ENCODE measurements at places on chromosomes 7 and 10.

DNA sequence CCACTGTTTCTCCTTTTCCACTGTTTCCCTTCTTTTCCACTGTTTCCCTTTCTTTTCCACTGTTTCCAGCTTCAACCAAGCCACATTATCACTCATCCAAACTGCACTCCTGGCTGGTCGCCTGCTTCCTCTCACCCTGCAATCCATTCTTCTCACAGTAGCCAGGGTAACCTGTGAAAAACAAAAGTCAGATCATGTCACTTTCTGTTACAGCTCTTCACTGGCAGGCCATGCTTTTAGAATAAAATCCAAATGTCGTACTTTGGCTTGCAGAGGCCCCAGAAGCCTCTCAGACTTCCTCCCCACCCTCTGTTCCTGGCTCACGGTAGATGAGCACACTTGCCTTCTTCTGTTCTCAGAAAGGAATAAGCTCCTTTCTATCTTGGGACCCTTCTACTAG, 33.9 kb downstream of the STARD3NL start:
- DNase-seq: no peak

DNA sequence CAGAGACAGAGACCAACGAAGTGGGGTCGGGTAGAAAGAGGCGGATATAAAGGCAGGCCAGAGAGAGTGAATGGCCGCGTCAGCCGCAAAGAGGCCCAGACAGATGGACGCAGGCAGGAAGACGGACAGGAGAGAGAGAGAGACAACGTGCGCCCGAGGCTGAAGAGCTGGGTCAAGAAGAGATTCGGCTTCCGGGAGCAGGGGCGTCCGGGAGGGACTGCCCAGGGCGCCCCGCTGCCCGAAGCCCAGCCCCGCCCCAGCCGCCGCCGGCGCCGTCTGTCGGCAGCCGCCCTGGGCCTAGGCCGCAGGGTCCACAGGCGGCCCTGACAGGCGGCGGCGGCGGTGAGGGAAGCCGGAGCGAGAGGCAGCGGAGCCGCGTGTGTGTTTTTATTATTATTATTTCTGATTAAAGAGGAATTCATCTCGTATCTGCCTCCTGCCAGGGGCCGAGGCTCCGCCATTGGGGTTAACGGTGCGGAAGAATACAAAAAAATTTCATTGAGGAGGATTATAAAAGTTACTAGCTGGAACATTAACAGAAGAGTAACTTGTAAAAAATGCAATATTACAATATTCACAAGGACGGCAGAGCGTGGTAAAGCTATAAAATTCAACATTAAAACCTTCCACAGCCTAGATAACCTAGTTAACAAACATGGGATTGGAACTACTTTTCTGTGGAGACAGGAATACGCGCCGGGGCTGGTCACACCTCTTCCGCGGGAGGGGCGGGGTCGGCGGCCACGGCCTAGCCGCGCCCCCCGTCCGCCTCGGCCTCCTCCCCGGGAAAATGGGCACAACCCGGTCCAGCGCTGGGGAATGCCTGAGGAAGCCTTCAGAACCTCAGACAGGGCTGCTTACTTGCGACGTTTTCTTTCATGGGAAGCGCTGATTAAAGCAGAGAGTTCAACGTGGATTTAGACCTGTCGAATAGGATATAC, 29.7 kb upstream of the PAX2 start:
- no peak for DNase-seq

DNA sequence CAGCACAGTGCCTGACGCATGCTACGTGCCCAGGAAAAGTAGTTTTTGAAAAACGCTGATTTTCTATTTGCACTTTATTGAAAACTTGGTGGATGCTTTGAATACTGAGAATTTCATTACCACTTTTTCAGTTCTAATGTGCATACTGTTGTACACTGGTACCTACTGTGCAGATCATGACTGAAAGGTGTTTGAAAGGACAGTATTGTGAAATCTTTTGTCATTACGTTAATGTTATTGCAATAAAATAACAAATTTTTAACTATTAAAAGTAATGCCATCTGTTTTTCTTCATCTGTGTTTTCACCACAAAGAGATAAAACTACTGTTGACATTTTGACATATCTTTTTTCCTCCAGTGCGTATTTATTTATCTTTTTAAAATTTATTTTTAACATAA, 42.1 kb downstream of the CNNM2 start:
- DNase-seq: no peak

DNA sequence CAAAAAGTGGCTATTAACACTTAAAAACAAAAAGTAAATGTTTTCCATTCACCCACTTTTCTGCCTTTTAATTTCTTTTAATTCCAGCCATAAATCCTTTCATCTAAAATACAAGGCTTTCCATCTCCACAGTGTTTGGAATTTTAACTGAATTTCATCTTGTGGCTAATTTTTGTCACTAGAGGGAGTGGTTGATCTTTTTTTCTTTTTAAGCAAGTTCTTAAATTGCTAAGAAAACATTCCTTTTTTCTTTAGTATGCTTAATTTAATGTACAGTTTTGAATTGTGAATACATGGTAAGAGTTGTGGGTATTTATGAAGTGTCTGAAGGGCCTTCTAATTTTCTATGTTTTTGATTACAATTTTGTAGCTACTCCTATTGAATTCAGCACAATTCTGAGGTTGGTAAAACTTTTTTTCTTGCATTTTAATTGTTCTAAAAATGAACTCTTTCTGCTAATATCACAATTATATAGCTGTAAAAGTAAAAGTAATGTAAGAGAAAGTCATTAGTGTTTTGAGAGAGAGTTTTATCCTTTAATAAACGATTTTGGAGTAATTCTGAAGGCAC, 54.9 kb upstream of the ANK3 start:
- no peak for DNase-seq

DNA sequence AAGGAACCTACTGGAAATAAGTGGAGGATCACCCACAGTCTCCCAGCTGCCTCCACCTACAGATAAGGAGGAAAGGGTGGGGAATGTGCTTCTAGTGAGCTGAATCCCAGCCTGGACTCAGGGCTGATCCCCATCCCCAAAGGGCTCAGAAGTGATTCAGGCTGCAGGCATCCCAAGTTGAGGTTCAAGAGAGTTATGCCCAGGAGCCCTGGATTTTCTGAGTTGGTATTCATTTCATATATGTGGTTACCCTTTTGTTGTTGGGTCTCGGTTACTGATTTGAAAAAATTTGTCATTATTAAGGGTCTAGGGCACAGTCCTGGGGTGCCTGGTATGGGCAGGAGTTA, 30.0 kb upstream of the SRGN start:
- DNase-seq: no peak

GRCh38 chr10:29816801-29817558, 182.2 kb upstream of the SVIL start:
- DNase-seq: no peak

DNA sequence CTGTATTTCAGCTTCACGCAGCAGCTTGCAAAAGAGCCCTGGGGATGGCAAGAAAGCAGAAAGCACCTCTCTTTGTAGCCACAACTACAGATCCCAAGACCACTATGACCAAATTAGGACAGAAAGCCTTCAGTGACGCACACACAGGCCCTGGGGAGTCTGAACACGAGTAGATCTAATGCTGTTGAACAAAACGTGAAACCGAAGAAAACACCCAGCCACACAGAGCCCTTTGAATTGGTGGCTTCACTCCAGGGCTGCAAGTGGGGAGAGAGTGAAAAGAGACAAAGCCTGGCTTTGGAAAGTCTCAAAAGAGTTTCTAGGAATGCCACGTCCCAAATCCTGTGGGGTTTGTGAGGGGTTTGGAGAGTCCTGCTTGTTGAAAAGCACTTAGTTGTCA, 28.4 kb downstream of the PLXNA4 start:
- DNase-seq: no peak

GRCh38 chr7:23121165-23121564, 15.6 kb downstream of the KLHL7 start:
- no peak for DNase-seq

DNA sequence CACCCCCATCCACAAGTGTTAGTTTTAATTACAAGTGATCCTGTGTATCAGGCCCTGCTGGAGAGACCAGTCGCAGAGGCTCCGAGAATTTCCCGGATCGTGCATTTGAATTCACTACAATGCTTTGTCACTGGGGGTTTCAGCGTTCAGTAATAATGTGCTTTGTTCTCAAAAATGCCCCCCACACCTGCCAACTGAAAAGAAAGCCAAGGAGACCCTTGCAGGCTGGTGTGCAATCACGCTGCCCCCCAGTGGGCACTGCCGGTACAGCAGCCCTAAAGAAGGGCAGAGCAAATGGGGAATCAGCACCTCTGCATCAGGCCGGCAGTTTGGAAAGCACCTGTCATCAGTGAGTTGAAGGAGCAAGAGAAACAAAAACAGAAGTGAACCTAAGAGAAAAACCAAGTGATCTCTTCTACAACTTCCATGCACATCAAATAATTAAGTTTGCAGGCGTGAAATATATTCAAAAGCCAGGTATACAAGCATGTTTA, 177.6 kb downstream of the PARD3 start:
- peak; percentile 70 for DNase-seq

DNA sequence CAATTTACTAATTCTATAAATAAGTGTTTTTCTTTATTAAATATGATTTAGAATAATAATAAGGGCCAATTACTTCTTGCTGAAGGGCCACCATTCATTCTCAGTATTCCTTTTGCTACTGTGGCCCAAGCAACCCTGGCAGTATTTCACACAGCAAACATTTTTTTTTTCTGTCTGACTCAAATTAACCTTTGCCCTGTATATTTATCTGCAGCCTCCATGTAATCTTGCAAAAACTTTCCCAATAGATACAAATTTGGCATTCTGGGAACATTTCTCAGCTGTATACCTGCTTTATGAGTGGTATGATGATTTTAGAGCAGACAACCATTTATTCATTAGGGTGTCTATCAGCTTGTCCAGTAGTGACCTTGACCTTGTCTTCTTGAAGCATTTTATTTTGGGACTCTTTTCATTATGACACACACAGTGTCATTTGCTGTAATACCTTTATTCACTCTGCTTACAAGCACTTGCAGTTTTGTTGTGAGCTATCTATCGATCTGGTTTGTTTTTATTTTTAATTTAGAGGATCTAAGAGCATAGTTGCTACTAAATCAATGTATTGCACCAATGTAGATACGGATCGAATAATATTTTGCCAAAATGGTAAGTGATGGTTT, 159.7 kb upstream of the PLXDC2 start:
- DNase-seq: no peak

- DNase-seq: no peak
Measured at GRCh38 chr10:128050936-128051335, 75.3 kb downstream of the MKI67 start.

Data from stimulated activated CD4-positive, alpha-beta T cell treated with anti-CD3 and anti-CD28 coated beads, Interleukin-4, amount 100 ng/mL, for 24 hours (primary cell).